Fibroblast of pulmonary artery (primary cell): ENCODE measurements at places on chromosomes 6 and 20.

GRCh38 chr6:110703906-110704594 is 111.2 kb downstream of the CDK19 start:
- DNase-seq, result peak; percentile 40

DNA sequence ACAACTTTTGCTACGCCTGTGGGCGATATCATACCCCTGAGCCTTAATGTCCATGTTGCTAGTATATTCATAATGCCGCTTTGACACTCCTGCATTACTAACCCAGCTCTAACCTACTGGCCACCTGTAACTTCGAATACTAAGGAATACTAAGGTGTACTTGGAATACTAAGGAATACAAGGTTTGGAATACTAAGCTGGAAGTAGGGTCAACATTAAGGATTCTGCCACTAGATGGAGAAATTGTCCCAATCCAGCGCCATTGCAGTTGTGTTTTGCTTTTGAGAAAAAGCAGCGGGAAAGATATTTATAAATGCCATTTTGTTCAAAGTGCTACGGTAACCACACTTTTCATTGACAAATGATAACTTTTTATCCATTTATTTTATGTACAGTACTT is 10.7 kb downstream of the TBXT start:
- peak; percentile 29 for DNase-seq

DNA sequence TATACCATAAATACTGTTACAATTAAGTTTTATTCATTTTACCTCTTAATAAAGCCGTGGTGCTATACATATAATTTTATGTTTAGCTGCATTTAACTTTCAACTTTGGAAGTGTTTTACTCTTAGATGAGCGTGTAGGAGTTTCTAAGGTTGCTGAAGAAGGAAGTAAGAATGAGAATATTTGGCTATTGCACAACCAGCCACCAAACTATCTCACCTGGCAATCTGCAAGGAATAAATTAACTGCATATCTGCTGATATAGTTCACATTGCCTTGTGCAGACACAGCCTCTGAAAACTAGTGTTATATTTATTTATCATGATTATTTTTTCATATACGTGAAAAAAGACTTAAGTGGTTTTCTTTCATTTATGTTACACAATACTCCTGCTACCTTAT is 230.4 kb downstream of the PLCB1 start:
- no peak for DNase-seq

DNA sequence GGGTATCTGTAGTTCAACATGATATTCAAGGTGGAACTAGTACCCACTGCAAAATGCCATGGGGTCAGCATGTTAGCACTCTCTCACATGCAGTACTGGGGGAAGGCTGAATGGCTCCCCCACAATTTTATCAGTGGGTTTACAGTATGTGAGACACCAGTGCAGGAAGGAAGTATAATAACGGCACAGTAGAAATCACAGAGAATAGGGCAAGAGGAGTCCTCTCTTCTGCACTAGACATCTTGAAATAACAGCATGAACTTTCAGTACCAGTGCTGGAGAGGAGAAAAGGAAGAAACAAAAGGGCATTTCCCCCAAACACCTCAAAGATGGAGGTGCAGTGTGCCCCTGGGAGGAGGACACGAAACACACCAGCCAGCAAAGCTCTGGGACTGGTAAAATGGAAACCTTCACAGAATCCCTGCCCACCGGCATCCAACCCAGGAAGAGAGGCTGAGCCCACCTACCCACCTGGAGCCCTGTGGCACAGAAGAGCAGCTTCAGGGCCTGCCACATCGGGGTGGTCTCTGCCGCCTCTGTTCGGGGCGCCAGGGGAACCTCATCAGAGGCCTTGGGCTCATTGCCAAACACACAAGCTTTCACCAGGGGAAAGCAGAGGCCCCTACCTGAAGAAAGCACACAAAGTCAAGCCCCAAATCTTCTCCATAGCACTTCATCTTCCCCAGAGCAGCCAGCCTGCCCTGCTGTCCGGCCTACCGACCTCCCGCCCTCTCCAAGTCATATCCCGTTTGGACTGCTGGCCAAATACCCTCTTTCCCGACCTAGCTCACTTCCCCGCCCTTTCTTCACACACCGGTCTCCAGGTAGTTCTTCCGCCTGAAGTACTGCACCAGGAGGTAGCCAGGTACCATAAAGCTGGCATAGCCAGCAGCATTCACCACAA is 1.2 kb downstream of the SLC35B2 start:
- no peak for DNase-seq

GRCh38 chr6:35312807-35313206 is 15.2 kb downstream of the DEF6 start:
- DNase-seq, result no peak

DNA sequence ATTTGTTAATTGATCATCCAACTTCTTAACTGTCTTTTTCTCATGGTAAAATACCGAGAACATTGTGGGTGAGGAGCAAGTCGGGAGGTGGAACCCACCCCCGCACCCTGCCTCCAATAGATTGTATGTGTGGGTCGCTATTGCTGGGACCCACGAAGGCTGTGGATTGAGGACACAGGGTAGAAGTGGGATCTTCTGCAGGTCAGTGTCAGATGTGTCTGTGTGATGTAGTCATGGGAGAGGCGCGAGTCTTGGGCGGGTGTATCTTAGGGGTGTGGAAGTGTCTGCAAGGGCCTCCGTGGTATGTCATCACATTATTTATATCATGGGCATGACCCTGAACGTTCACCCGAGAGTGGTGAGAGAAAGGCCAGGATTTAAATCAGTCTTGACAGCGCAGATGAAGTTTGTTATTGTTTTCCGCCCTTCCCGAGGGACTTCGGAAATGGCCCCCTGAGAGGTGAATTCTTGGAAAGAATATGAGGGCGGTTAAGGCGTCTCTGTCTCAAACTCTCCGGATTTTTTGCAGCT is 472 bp upstream of the PAQR8 start:
- no peak for DNase-seq

DNA sequence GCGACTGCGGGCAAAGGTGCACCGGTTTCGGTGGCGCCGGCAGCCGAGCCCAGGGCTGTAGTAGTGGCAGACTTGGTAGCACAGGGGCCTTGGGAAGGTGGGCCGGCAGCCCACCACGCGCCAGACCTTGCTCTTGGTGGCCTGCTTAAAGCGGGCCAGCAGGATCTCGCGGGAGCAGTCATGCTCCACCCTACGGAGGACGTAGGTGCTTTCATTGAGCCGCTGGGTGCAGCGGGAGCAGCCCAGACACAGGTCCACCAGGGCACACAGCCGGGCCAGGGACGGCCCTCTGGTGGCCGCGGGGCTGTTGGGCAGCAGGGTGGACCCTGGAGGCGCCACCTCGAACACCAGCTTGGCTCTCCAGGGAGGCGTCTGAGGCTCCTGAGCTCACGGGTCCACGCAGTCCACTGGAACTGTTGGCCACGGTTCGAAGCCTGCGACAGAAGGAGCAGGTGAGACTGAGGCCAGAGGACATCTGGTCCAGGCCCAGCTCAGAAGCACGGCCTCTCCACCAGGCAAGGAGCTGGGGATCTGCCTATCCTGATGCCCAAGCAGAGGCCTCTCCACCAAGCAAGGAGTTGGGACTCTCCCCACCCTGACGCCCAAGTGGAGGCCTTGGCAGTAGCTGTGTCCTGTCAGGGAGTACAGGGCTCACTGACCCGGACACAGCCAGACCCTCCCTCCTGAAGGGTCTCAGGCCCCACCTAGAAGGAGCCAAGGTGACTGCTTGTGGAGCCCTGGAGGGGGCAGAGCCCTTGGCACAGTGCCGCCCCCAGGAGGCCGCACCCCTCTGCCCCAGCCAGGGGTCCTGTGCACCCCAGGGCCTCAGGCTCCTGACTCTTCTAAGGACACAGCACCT is 1.0 kb downstream of the HELZ2 start:
- no peak for DNase-seq

DNA sequence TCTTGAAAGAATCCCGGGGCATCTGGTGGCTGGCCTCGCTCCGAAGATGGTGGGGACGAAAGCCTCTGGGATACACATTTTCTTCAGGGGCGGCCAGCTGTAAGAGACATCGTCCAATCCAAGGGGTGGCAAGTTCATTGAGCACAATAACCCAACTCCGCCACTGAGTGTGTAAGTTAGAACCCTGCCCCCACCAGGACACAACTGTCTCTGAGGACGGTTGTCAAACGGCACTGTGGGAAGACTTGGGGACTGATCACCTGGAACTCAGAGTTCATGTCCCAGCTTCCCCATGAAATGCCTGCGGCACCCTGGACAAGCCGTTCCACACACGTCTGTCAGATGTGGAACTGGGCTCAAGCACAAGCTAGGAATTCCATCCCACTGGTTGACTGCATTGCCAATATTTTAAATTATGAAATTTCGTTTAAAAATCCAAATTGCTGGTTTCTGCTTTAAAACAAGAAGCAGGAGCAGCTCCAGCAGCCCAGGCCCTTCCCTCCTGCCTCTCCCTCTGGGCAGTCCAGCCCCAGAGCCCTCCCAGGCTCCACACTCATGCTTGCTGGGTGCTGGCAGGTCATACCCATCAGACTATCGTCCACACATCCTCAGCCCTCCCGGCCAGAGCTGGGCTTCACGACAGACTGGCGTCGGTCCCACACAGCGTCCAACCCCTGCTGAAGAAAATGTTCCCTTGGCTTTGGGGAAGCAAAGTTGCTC is 80.9 kb upstream of the AFDN start:
- no peak for DNase-seq

DNA sequence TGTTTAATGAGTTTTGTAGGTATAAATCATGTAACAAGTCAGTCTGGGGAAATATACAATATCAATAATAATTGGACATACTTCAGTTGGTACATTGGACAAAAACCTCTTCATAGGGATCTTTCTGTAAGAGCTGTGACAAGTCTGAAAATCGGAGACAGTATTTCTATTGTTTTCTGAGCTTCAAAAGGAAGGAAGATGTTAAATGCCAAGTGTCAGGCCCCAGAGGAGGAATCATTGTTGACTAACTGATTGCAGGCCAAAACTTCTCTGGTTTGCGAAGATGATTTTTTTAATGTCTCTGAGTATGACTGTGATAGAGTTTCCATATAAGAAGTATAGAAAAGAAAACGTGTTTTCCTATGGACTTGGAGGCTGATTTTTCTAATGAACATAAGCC is 316.4 kb downstream of the RNF144B start:
- DNase-seq, result no peak

DNA sequence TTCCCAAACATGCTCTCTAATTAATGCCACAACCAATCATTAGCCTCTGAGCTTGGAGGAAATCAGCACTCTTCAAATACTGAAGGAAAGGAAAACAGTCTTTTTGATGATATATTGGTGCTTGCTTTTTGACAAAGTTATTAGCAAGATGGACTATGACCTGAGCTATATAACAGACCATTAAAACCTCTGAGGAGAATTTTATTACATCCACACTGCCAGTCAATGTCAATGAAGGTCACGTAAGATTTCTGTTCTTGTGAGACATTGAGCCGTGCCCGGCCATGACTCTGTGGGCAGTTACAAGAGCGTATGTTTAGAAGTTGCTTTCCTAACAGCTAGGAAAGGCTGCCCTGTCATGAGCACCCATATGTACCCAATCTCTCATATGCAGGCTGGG is 659.0 kb downstream of the UTRN start:
- no peak for DNase-seq

- DNase-seq, result no peak
Observed at GRCh38 chr20:20783450-20783849, 71.0 kb upstream of the RALGAPA2 start.

GRCh38 chr6:71031912-71032311 is 75.1 kb upstream of the B3GAT2 start:
- peak; percentile 54 for DNase-seq

- DNase-seq, result peak; percentile 71
Observed at GRCh38 chr20:45336530-45337366, 11.5 kb downstream of the SDC4 start.

- no peak for DNase-seq
Observed at GRCh38 chr6:91486200-91486599, 899.3 kb upstream of the MAP3K7 start.

GRCh38 chr6:41564448-41565142 is 18.4 kb downstream of the FOXP4 start:
- DNase-seq, result no peak

DNA sequence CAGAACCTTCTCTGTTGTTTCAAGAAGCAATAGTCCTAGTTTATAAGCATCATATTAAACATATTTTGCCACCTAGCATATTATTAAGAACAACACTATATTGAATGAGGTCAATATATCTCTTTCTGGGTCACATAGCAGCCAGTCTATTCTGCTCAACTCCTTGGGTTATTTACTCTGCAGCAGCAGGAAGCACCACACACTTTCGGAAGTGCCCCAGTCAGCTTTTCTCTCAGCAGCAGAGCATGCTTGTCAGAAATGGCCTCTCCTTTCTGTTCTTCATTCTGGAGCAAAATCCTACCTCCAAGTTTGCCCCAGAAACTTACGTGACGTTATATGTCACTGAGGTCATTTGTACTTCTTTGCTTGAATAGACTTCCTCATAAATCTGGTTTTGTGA is 22.7 kb downstream of the CFAP206 start:
- DNase-seq, result no peak

GRCh38 chr6:170575250-170575649 is 9.2 kb downstream of the PDCD2 start:
- peak; percentile 26 for DNase-seq

DNA sequence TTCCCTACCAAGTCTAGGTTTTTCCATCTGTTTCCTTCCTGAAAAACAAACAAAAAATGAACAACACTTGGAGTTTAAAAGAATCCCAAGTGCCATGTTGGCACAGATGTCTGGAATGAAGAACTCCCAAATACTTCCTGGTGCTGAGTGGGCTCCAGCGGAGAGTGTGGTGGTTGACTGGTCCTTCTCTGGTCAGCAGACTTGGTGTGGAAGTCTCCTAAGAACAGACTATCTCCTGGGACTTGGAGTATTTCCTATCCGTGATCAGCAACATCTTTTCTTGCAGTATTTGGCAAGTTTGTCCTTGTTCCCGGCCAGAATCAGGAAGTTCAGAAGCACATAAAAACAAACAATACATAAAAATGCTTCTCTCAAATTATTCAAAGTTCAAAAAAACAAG is 154.1 kb downstream of the MTFR2 start:
- DNase-seq, result peak; percentile 79

GRCh38 chr20:19735446-19735845 is 22.6 kb upstream of the RIN2 start:
- peak; percentile 92 for DNase-seq

- no peak for DNase-seq
Observed at GRCh38 chr6:65989676-65990075, 282.6 kb upstream of the EYS start.

- no peak for DNase-seq
Observed at GRCh38 chr6:20769631-20770030, 235.4 kb downstream of the CDKAL1 start.

DNA sequence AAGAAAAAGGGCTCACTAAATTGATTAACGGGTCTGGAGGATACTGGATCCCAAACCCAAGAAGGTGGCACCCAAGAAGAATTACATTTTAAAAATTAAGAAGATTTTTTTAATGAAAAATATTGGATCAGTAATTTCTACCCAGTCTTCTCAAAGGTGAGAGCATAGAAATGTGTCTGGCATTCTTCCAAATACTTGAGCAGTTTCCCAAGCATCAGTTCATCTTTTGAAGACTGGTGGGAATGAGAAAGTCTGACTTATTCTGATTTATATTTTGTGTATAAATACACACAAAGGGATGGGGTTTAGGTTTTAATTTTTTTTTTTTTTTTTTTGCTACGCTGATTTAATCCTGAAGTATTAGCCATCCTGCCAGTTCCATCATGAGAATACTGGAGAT is 3.3 kb downstream of the MGME1 start:
- peak; percentile 43 for DNase-seq
